ENCODE measurements at places on chromosomes 11 and 22. TPM values are rescaled to one million over a fixed set of nuclear protein-coding genes. Genes with fewer than 3 reads are reported as not detected.

DNA sequence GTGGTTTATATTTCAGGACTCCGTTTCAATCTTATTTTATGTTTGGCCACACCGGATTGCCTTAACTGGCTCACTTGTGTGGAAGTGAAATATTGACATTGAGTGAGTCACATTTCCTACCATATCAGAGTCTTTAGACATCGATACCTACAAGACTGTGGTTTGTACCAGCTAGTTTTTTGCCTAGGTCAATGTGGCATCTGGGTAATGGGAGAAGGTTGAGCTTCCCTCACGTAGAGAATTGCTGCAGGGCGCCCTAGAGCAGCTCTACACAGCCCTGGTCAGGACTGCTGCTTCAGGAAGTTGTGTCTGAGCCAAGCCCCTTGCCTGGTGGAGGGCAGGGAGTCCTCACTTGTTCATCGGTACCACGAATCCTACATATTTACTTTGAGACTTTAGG, 1.6 kb downstream of the GRAMD1B start:
- DNase-seq = no peak

GRCh38 chr11:30019481-30019880, 2.7 kb upstream of the KCNA4 start:
- no peak for DNase-seq

DNA sequence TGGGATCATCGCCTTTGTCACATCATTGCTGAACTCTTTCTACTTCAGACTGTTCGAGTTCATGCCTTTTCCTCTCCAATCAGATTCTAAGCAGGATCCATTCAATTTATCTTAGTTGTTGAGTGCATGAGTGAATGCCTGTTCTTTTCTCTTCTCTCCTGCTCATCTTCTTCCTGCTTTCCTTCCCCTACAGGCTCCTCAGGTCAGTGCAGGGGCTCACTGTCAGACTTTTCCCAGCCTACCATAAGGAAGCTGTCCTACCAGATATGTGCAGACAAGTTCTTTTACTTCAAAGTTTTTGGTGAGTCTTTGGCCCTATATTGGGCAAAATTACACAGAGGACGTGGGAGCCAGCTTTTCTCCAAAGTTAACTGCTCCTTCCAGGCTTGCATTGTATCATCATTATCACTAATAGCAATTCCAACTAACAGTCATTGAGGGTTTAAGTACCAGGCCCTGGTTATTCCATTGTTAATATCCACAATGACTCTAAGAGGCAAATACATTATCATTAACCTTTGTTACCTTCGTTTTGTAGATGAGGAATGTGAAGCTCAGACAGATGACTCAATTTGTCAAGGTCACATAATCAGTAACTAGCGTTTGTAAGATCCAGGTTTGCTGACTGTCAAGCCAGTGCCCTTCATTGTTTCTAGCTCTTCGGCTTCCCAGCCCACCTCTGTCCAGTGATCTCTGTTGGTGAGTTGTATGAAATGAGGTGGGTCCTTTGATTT, 30.4 kb downstream of the OR6Q1 start:
- DNase-seq = no peak

- DNase-seq = no peak
These were observed 519.5 kb upstream of the LRRC4C start for GRCh38 chr11:41978945-41979344.

GRCh38 chr11:73812234-73812633, 24.6 kb downstream of the MRPL48 start:
- DNase-seq = no peak

The TMEM134 gene
- 58.5 TPM for total RNA-seq

GRCh38 chr11:99160447-99160846, 139.7 kb downstream of the CNTN5 start:
- DNase-seq = no peak

DNA sequence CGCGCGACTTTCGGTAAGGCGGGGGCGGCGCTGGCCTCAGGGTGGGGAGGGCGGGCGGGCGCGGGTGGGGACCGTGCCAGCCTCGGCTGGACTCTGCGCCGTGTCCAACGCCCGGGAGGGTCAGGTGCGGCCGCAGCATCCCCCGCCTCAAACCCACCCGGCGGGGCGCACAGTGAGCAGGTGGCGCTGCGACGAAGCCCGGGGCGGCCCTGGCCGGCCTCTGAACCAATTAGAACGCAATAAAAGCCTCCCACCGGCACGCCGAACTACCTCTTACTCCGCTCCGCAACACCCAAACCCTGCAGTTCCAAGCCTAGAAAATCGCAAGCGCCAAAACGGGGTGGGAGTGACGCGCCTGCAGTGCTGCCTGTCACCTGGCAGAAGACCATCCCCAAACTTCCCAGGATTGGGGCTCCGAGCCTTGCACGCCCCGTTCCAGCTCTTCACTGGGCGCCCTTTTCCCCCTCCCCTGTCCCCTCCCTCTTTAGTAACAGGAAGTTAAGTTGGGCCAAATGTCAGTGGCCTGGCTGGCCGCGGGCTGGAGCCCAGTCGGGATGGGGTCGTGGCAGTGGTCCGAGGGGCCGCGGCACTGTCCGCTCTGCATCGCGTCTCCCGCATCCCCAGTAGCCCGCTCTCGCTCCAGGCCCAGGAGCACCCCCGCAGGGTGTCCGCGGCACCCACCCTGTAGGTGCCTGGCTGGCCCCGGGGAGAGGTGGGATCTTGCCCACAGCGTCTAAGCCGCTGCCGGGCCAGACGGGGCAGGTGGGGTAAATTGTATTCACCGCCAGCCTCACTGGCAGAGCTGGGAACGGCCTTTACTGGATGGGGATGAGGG, 541 bp downstream of the MICAL2 start:
- DNase-seq = peak; percentile 39

GRCh38 chr22:43001271-43002201, 13.4 kb downstream of the PACSIN2 start:
- DNase-seq = no peak

- DNase-seq = no peak
These were observed 38.6 kb downstream of the IGF2 start for GRCh38 chr11:2100361-2101170.

DNA sequence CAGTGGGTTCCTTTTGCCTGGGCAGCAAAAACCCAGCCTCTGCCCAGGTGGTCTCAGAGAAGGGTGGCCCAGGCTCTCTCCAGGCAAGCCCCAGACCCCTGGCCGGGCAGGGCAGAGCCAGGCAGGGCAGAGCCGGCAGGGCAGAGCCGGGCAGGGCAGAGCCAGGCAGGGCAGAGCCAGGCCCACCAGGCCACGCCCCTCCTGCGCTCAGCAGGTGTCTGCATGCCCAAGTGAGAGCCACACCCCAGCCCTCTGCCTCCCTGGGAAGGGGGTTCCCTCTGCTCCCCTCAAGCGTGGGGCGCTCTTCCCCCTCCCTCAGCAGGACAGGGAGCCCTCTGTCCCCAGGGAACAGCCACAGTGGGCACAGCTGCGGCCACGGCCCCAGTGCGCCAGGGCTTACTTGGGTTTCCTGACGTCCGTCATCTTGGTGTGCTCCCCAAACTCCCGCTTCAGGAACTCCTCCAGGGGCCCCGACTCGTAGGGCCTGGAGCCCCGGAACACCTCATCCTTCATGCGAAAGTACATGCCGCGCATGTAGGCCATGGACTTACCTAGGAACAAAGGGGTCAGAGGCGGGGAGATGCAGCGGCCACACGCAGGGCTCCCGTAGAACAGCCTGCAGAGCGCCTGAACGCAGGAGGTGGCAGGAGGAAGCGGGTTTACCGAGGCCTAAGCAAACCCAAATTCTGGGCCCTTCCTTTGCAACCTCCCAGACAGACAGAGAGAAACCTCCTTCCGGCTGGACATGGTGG, 10.1 kb upstream of the BAIAP2L2 start:
- no peak for DNase-seq

DNA sequence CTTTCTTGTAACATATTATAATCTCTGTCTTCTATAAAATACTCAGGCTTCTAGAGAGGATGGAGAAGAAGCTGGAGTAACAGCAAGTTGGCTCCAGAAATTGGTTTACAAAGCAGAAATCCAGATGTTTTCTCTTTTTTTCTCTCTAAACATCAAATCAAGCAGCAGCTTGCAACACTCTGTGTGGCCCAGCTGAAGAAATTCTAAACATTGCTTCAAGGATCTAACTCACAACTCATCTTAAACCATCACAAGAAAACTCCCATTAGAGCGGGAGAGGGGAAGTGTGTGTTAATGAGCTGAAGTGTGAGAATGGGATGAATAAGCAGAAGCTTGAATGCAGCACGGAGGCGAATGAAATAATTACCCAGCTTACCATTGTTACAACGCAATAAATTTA, 146.5 kb downstream of the OPCML start:
- DNase-seq = no peak

DNA sequence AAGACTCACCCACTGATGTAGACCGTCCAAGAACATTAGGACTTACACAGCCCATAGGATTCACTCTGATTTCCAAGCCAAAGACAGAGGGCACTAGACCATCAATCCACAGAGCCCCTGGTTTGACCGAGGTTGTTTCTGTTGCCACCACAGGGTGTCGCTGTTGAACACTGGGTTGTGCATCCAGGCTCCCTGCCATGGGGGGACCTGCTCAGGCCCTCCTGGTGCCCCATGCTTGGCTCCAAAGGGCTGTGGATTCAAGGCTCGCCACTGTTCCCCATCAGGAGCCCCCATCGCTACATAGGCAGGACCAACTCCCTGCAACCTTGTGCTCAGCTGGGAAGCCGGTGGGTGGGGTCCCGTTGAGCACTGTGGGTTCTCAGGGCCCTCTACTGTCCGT, 128.0 kb upstream of the ANO1 start:
- DNase-seq = no peak

The PPP2R1B gene
- total RNA-seq = 64.2 TPM

- DNase-seq = no peak
These were observed 135.8 kb upstream of the NECTIN1 start for GRCh38 chr11:119864836-119865235.
